ENCODE measurements at places on chromosomes 4 and X.
A peak's percentile ranks its signal among the peaks of the same experiment; 100 is the strongest.

- no peak for DNase-seq
Measured at GRCh38 chr4:86977621-86978184, 42.9 kb downstream of the AFF1 start.

DNA sequence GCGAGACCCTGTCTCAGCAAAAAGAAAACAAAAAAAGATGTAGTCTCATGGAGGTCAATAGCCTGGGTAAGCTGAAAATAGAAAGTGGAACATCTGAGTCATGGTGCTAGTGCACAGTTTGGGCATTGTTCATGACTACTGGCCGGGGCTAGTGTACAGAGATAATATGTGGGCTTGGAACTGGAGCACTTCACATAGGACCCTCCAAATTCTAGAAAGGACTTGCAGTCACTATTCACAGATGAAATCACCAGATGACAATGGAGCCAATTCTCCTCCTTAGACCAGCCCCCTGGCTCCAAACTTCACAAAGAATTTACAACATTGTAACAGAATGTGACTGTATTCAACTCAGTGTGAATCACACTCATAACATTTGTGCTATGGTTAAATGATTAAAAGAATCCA lies 367.8 kb upstream of the SLC7A11 start:
- DNase-seq, result no peak

- DNase-seq, result peak; percentile 9
Measured at GRCh38 chr4:140372751-140373327, 607 bp upstream of the SCOC start.

GRCh38 chrX:16368696-16369095 lies 201.4 kb downstream of the MAGEB17 start:
- no peak for DNase-seq

GRCh38 chr4:53629296-53629695 lies 38.0 kb upstream of the LNX1 start:
- no peak for DNase-seq

DNA sequence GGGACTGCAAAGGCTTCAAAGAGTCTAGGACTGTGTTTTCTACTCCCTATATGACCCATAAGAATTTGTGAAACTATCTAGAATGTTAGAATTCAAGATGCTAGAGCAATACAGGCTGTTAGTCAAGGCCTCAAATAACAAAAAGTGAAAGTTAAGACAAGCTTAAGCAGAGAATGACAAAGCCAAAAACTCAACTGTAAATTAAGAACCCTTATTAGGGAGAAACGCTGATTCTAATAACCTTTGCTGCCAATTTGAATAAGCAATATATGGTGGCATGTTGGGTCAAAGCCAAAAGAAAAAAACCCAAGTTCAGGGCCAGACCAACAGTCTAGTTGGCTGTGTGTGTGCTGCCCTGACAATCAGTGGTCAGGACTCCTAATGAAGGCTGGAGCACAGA lies 160.0 kb downstream of the INPP4B start:
- no peak for DNase-seq

DNA sequence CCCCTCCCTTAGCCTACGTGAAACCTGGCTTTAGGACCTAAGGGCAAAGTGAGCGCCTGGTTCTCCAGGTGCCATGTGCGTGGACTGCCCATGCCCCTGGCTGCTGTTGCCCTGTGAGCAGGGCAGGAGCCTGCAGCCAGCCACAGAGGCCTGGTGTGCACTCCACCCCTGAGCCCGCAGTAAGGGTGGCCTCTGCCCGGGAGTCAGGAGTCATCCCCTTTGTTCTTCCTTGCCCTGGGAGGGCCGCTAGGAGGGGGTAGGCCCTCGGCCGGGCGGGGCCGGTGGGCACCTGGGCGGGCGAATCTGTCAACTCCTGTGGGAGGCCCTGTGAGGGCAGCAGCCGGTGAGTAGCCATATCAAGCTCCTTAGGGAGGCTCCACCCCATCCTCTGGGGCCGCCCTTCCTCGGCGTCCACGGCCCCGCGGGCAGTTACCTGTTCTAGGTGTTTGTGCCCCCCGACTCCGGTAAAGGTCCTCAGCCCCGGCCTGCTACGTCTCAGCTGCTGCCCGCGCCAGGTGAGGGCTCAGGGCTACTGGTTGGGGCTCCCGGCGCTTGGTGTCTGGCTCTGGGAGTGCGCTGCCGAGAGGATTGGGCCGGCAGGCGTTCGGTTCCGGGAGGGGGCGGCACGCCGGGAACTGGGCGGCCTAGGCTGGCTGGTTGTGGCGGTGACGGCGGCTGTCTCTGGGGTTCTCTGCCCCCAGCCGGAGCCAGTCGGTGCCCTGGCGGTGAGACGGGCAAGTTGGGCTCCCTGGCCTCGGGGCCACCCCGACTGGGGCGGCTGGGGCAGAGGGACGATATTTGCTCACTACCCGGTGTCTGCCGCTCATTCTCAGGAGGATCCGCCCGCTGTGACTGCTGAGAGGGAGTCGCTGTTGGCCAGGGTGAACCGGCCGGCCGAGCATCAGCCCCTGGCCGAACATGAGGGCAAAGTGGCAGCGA lies 1060.2 kb downstream of the TECRL start:
- no peak for DNase-seq

GRCh38 chr4:174282836-174283506 lies 496 bp downstream of the FBXO8 start:
- peak; percentile 64 for DNase-seq

- peak; percentile 62 for DNase-seq
Measured at GRCh38 chrX:129523079-129523911, at the start of gene SMARCA1. Gene SMARCA1, minus strand, starts transcription at chrX:129523490. Its CDS starts 120 bp downstream, at chrX:129523370.

- DNase-seq, result no peak
Measured at GRCh38 chr4:112002248-112002661, 143.0 kb upstream of the FAM241A start.

DNA sequence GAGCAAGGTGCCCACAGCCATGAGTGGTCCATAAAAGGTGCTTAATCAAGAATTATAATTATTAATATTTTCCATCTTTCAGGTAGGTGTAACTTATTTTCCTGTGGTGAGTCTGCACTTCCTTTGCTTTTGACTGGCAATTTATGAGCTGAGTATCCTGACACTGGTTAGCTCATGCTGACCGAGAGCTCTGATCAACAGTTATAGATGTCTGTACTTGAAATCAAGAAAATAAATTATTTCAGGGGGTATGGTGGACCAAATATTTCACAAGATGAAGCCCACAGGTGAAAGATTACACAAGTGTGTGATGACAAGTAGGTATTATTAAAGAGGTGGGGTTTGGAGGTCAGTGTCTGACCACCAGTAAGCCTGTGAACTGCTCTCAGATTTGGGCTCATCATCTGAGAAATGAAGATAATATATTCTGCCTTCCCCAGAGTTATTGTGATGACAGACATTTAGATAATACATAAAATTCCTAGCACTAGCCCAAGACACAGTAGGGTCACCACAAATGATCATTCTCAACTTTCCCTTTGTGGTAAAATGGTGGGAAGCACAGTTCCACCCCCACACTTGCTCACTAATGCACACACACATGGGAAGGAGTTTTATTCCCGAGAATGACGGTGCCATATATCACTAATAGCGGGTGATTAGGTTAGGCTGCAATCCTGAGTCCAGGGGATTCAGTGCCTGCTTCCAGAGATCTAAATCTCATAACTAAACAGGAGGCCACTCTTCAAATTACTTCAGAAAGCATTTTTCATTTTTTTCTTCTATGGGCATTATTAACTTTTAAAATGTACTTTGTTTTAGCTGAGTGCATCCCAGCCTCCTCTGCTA lies 34.0 kb upstream of the PACRGL start:
- DNase-seq, result no peak

- DNase-seq, result no peak
Measured at GRCh38 chr4:1501754-1502500, 95.7 kb upstream of the NKX1-1 start.

DNA sequence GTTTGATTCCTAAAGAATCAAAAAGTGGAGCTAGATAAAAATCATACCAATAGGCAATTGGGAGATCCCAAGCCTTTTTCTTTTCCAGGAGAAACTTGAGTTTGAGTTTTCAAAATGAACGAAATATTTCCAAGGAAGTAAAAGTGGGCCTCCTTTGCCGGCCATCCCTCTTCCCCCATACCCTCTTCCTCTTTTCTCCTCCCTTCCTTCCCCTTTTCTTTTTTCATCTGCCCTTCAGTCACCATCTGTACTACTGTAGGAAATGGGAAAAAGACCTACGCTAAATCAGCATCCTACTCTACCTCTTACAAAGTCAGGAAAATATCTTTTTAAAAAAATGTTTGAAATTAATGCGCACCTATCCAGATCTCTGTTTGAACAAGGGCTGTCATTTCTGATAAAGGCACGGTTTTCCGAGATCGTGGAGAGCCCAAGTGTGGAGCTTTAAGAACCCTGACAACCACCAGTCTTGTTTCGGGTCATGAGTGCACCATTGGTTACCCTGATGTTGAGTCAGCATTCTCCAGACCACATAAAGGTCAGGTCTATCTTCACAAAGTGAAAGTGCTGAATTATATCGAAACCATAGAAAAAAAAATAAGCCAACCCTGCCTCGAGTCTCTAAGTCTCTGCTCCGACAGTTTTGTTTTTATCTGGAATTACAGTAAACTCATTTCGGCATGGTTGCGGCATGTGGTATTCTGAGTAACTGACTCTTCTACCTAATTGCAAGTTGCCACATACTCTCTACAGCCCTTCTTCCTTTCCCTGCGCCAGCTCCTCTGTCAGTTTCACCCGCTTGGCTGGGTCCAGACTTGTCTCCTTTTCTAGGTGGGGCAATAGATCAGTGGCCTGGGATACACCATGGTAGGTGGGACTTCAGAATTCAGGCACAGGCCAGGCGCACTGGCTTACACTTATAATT lies 140.2 kb upstream of the KLF3 start:
- DNase-seq, result no peak

- no peak for DNase-seq
Measured at GRCh38 chrX:79408623-79409322, 41.6 kb upstream of the ITM2A start.

- no peak for DNase-seq
Measured at GRCh38 chrX:78327370-78328086, at the start of gene CYSLTR1. Gene CYSLTR1, minus strand, starts transcription at chrX:78327611. Its CDS starts 53,865 bp downstream, at chrX:78273746.

DNA sequence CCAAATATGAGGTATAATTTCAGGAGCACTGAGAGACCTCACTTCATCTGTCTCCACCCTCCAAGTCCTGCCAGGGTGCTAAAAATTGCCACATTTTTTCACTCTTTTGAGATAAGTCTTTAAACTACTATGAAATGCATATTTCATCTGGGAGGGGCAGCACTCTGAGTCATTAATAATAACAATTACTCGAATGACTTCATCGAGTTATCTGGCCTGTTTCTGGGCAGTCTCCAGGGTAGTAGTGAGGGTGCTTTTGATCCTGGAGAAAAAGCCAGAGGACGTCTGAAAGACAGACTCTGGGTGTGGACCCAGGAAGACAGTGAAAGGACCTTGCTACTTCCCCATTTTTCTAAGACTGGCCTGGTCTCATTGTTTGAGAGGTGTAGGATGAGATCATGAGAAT lies 42.3 kb upstream of the SRD5A3 start:
- DNase-seq, result no peak

- DNase-seq, result no peak
Measured at GRCh38 chr4:74415602-74416300, 29.2 kb upstream of the AREG start.

DNA sequence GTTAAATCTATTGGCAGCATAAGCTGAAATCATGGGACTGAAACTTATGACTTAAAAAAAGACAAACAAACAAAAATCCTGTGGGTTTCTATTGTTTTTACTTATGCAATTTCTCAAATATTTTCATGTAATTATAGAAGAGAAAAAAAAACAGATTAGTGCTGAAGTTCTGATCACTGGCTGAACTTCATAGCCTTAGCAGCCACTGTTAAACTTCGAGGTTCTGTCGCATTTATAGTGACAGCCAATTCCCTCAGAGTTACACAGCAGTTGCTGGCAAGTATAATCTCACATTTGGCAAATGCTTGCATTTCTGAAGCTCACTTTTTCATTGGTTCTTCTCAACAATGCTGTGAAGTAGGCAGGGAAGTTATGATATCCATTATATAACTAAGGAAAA lies 748.9 kb upstream of the MAGEB2 start:
- no peak for DNase-seq

DNA sequence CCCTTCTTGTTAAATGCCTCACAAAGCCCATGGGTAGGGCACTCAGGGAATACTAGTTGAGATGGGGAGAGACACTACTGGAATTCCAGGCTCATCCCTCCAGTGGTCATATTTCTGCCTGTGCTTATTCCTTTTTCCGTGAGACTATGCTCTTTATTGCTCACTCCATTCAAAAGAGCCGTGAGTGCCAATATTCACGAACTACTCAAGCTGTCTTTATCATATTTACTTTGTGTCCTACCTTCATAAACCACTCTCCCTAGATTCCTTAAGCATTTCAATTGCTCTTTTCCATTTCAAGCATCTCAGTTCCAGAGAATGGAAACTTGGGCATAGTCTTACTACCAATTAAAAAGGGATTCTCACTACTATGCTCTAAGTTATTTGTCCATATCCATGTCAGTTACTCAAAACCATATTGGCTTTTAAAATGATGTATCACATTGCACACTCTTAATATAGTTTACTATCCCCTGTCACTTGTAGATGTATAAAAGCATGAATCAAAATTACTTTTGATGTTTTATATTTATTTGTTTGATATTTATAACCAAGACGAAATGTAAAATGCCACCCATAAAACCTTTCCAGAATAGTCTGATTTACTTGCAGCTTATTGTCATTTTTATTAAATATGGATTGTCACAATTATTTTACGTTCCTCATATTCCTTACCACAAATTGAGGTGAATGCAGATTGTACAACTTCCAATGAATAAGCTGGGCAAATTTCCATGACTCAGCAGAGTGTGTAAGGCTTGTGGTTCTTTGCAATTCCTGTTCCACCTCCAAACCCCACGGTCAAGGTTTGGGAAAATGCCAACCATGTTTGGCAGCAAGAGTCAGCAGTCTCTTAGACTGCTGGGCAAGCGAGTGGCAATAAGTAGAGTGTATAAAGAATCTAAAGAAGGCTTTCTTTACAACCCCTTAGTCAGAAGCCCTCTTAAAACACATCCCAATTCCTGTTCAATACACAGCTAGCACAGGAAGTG lies 24.4 kb downstream of the ENOX2 start:
- DNase-seq, result no peak

DNA sequence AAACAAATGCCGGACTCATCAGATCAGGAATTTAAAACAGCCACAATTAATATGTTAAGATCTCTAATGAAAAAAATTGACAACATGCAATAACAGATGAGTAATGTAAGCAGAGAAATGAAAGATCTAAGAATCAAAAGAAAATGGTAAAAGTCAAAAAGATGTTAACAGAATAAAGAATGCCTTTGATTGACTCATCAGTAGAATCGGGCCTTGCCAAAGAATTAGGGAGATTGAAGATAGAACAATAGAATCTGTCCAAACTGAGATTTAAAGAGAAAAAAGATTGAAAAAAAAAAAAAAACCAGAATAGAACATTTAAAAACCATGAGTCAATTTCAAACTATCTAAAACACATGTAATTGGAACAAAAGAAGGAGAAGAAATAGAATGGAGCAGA lies 25.9 kb upstream of the GUCY1A1 start:
- DNase-seq, result no peak

- no peak for DNase-seq
Measured at GRCh38 chr4:175422331-175422730, 389.7 kb downstream of the GPM6A start.

All from HuH-7.5 (cell line).